Stimulated activated CD4-positive, alpha-beta T cell treated with anti-CD3 and anti-CD28 coated beads, TNF-alpha, amount 100 ng/mL, for 1 hour (primary cell): ENCODE measurements at places on chromosomes 1 and 21.

GRCh38 chr1:116312681-116313069 lies 60.4 kb upstream of the ATP1A1 start:
- DNase-seq: no peak

DNA sequence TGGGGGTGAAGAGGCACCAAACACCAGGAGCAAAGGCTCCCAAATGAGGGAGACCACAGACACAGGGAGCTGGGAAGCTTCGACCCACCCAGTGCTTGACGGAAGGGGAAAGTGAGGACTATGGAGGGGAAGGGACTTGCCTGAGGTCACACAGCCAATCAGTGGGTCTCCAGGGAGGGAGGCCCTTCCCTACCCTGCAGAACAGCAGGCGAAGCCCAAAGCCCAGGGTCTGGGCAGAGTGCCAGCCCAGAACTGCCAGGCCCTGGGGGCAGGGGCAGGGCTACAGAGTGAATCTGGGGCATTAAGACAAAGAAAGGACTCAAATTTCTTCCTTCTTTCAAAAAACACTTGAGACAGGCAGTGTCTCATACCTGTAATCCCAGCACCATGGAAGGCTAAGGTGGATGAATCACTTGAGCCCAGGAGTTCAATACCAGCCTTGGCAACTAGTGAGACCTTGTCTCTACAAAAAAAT lies 45.5 kb upstream of the ECE1 start:
- no peak for DNase-seq

DNA sequence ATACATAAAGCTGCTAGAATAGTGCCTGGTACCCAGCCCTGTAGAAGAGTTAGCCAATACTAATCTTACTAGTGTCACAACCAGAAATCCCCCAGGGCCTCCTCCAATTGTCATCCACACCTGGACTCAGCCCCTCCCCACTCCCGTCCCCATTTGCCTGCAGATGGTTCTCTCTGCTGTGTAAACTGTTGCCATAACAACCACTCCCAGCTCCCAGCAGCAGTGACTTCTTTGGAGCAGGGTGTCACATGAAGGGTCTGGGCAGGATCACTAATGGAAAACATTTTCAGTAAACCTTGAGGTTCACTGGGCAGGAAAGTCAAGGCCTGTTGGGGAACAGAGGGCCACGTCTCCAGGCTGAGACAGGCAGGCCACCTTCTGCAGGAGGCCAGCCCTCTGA lies 126.0 kb upstream of the IPO9 start:
- no peak for DNase-seq

DNA sequence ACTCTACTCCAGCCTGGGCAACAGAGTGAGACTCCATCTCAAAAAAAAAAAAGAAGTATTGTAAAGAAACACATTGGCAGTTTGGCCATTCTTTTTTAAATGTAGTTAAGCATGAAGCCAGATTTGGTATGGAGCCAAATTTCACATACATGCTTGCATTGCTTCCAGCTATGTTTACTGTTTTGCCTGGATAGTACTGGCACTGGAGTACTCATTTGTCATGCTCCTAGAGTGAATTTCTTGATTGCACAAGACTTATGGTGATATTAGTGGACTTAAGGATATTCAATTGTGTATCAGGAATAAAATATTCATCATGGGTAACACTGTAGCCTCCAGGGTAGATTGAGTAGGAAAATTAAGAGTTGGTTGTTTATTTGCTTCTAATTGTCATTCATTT lies 24.5 kb upstream of the SLC9A1 start:
- no peak for DNase-seq

DNA sequence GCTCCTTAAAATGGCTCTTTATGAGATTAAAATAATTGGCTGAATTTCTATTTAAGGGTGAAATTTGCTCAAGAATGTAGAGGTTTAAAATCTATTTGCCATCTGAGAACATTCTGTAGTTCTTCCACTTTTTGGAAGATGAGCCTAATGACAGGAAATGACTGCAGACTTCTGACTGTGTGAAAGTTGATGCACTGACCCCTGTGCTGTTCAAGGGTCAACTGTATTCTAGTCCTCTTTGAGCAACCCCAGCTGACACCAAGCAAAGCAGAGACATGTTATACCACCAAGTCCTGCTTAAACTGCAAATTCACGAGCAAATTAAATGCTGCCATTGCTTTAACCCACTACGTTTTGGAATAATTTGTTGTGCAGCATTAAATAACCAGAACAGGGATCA lies 26.6 kb downstream of the DDAH1 start:
- DNase-seq: no peak

DNA sequence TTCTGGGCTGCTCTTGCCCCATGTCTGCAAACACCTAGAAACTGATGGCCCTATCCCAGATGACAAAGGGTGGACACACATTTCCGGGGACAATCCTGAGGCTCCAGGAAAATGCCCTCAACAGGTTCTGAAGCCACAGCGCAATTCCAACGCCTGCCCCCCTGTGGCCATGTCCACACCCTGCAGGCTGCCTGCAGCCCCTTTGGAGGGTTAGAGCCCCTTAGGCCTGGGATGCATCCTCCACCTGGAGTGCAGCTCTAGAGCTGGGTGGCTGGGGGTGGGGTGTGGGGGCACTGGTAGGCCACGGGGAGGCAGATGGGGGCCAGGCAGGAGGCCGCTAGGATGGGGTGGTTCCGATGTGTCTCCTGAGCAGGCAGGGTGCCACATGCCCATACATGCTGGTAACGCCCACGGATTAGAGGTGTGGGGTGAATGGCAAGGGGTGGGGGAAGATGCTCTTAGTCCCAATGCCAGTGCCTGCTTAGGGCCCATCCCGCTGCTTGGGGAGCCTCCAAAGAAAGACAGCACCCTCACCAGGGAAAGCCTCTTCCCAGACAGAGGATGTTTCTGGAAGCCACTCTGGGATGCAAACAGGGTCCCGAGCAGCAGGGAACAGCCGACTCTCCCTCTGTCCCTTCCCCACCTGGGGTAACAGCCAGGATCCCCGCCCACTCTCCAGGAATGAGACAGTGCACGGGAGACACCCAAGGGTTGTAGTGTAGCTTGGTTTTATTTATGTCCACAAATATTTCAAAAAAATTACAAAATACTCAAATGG lies 34.0 kb downstream of the SLC45A1 start:
- no peak for DNase-seq

DNA sequence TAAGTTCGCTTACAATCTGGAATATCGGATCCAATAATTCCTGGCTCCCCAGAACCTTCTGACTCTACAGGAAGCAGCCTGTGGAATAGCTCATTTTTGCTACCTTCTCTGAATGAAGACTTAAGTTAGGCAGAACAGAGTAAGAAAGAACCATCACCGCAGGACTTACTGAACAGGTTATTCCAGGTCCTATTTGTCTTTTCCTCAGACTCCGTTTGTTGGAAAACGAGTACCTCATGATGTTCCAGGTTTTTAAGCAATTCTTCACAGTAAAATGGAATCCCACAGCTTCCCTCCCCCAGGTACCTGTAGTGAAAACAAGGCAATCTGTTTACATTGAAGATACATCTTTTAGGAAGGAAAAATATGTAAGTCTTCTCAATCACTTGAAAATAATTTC lies 59.8 kb downstream of the ADCY10 start:
- no peak for DNase-seq

- peak; percentile 33 for DNase-seq
These were observed 28.4 kb upstream of the C1orf159 start for GRCh38 chr1:1144122-1144842.

DNA sequence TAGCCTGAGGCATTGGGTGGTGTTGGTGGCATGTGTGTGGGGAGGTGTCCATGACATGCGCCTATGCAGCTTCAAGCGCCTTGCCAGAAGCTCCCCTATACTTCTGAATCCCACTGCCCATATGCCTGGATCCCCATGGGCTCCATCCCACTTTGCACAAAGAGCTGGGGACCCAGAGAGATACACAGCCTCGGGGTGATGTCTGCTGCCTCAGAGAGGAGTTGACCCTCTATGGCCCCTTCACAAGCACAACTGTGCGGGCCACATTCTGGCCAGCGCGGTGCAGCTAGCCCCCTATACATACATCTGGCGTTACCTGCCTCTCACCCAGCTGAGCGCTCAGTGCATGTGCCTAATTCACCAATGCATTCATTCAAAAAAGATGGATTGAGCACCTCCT lies 9.6 kb upstream of the PTPRF start:
- no peak for DNase-seq

- no peak for DNase-seq
These were observed at the start of gene KRTAP19-8 for GRCh38 chr21:31038376-31038775. TSS of gene KRTAP19-8 (minus strand) at chr21:31038476. CDS start at chr21:31038443, 33 bp downstream.

GRCh38 chr1:78855258-78855657 lies 151.3 kb downstream of the ADGRL4 start:
- DNase-seq: no peak

DNA sequence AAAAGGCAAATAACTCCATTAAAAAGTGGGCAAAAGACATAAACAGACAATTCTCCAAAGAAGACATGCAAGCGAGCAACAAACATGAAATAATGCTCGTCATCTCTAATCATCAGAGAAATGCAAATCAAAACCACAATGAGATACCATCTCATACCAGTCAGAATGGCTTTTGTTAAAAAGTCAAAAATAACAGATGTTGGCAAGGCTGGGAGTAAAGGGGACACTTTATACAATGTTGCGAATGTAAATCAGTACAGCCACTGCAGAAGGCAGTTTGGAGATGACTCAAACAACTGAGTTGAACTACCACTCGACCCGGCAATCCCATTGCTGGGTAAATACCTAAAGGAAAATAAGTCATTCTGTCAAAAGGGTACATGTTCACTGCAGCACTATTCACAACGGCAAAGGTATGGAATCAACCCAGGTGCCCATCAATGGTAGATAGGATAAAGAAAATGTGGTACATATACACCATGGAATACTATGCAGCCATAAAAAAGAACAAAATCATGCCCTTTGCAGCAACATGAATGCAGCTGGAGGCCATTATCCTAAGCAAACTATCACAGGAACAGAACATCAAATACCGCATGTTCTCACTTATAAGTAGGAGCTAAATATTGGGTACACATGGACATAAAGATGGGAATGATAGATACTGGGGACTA lies 25.9 kb downstream of the TSPAN2 start:
- no peak for DNase-seq

- DNase-seq: no peak
These were observed 272.3 kb upstream of the ST6GALNAC5 start for GRCh38 chr1:76595024-76595423.

GRCh38 chr1:22290157-22290556 lies 147.3 kb upstream of the WNT4 start:
- no peak for DNase-seq

DNA sequence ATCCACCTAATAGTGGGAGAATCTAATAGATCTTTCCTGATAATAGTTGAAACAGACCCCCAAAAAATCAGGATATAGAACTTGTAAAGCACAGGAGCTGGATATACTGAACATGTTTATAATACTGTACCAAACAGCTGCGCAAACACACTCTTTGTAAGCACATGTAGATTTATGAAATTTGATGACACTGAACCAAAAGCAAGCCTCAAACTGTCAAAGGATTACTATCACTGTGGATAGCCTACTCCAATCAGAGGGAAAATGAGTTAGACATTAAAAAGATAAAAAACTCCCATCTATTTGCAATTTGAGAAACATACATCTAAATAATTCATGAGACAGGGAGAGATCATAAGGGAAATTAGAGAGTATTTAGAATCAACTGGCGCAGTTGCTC lies 26.1 kb downstream of the RCAN3 start:
- no peak for DNase-seq

GRCh38 chr1:238107322-238107721 lies 216.6 kb upstream of the ZP4 start:
- no peak for DNase-seq

- no peak for DNase-seq
These were observed 103.5 kb upstream of the ZBTB40 start for GRCh38 chr1:22347854-22348760.

- DNase-seq: no peak
These were observed 17.4 kb downstream of the PDXK start for GRCh38 chr21:43736224-43736883.

DNA sequence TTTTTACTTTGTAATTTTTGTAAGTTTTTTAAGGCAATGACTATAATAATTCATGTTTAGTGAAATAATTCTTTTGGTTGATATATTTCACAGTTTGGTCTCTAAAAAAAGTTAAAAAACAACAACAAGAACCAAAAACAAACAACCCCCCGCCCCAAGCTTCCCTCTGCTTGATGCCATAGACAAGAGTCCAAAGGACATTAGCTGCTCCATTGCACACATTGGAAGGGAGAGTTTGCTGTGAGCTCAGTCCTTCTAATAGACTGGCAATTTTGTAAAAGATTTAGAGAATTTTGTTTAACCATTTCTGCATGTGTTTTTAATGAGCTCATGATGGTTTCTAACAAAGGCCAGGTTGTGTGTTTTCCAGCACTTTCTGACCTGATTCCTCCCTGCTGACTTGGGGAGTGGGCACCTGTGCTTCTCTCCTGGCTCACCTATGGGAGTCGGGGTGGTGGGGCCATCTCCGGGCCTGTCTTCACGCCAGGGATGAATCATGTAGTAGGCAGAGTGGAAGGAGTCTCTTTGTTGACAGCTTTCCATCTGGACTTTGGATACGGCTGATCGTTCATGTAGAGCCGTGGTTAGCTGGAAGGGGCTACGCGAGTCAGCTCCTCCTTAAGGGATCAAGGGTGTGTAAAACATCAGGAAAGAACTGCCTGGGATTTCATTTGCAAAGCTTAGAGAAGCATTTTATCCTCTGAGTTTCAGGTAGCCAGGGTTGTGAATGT lies 14.1 kb downstream of the ZBTB18 start:
- DNase-seq: no peak

GRCh38 chr1:228180959-228181644 lies 15.5 kb downstream of the IBA57 start:
- DNase-seq: no peak

GRCh38 chr1:228064741-228065542 lies 17.6 kb upstream of the ARF1 start:
- DNase-seq: no peak

GRCh38 chr1:59089922-59090457 lies 206.9 kb upstream of the FGGY start:
- no peak for DNase-seq

- DNase-seq: no peak
These were observed 27.7 kb upstream of the AJAP1 start for GRCh38 chr1:4626560-4627319.

DNA sequence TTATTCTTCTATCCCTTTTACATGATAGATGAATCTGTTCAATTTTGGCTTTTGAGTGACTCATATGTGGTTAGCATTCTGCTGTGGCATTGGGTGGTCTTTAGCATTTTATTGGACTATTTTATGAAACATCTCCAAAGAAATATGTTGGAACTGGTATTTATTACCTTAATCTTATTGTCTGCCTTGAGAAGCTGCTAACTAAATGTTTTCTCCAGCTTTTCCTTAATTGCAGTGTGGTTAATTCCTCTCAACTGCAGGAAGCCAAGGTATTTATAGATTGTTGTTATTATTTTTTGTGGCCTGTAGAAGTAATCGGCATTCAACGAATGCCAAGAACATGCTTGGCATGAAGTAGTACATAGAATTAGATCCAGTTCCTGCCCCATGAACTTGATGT lies 64.1 kb downstream of the NOS1AP start:
- no peak for DNase-seq

- no peak for DNase-seq
These were observed 37.9 kb downstream of the IL12RB2 start for GRCh38 chr1:67345556-67345955.
